ENCODE measurements at places on chromosomes 6 and 20.

DNA sequence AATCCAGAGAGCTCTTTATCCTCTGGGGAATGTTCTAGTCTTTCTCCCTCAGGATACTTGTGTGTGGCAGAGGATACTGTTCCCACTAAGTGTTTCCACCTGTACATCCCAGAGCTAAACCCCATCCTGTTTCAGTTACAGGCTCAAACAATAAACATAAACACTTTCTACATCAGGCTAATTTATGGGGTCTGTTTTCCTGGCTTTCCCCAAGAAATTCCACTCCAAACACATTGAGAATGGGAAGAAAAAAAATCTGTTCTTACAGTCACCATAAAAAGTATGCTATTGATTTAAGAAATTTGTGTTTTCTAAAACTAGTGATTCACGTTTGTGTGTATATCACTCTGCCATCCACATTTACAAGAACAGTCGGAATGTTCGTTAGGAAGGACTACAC, 293.9 kb upstream of the FOXQ1 start:
- DNase-seq = no peak

GRCh38 chr6:163772701-163773100, 358.2 kb downstream of the QKI start:
- no peak for DNase-seq

GRCh38 chr6:132934496-132934895, 120.1 kb downstream of the RPS12 start:
- no peak for DNase-seq

DNA sequence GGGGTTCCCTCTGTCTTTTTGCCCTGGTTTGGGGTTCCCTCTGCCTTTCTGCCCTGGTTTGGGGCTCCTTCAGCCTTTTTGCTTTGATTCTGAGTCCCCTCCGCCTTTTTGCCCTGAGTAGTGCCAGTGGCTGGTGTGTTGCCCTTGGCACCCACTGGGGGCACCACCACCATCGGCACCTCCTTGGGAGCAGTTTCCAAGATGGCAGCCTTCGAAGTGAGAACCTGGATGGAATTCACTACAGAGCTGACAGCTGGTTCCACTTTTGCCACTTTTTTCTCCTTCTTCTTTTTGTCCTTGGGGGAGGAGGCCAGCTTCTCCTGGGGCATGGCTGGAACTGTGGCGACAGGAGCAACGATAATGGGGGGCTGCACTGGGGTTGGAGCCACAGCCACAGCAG, 22.2 kb downstream of the RRBP1 start:
- DNase-seq = no peak

GRCh38 chr20:18908109-18908508, 94.5 kb downstream of the SCP2D1 start:
- no peak for DNase-seq

DNA sequence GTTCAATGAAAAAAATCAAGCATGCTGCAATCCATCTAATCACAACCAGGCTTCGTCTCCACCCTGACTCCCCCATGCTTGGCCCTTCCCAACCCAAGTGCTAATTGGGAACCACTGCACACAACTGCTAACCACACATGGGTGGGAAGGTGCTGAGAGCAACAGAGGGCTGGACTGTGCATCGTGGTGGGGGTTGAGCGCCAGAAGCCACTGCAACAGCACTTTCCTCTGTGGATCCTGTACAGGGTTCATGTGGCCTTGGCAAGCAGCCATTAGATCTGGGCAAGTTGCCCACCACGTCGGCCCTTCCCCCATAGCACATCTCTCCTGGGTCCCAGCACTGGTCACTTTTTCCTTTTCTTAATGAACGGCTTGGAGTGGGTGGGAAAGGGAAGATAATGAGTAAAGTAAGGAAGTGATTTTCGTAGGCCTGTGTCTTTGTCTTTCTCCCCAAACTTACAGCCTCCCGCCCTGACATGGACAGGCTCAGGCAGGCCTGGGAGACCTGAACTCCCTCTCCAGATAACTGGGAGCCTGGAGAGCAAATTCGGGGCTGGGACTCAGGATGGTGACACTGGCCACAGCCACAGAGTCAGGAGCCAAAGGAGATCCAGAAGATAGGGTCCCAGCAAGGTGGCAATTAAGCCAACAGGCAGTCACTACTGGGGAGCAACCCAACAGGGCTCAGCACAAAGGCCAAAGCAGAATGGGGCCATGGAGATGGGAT, 34.4 kb upstream of the MRPS10 start:
- peak; percentile 75 for DNase-seq

GRCh38 chr6:17703256-17703694, 3.5 kb downstream of the NUP153 start:
- DNase-seq = no peak

DNA sequence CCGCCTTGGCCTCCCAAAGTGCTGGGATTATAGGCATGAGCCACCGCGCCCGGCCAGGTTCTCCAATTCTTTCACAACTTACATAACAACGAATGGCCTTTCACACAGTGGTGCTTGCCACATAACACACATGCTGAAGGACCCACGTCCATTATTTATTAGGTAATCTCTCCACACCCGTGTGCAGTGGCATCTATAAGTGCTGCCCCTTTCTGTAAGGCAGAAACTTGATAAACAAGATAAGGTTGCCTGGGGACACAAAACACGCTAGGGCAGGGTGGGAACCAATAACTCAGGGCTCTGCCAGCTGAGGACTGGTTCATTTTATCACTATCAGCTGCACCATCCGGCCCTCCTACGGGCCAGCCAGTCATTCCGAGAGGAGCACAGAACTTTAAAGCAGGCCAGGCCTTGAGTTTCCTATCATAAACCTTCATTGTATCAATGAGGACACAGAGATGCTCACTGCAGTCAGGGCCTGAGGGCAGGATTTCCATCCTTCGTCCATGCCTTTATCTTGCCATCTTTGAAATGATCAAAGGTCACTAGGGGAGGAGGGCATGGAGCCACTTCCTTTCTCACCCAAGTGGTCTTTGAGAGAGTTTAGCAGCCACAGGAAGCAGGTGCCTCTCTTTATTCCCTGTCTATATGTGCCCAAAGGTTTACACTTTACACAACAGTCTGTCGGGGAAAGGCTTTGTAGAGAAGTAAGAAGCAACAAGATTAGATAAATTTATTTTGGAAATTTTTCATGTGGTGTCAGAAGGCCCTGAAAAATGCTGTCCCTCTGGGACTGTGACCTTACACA, 37.6 kb downstream of the GPLD1 start:
- no peak for DNase-seq

DNA sequence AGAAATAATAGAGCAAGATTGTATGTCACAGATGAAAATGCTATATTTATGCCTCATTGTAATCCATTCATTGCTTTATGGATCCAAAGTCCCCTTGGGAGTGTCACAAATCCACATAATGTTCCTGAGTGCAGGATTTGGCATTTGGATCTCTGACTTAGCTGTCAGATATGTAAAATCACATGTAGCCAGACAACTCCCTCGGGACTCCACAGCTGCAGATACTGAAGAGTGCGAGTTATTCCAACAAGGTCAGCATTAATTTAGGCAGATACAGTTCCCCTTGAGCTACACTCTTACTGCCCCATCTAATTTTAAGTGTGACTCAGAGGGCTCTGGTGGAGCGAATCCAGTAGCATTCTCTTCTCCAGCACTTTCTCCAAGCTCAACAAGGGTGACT, 433.2 kb downstream of the CD83 start:
- DNase-seq = no peak

GRCh38 chr6:68649669-68650068, 14.6 kb downstream of the ADGRB3 start:
- DNase-seq = peak; percentile 12

DNA sequence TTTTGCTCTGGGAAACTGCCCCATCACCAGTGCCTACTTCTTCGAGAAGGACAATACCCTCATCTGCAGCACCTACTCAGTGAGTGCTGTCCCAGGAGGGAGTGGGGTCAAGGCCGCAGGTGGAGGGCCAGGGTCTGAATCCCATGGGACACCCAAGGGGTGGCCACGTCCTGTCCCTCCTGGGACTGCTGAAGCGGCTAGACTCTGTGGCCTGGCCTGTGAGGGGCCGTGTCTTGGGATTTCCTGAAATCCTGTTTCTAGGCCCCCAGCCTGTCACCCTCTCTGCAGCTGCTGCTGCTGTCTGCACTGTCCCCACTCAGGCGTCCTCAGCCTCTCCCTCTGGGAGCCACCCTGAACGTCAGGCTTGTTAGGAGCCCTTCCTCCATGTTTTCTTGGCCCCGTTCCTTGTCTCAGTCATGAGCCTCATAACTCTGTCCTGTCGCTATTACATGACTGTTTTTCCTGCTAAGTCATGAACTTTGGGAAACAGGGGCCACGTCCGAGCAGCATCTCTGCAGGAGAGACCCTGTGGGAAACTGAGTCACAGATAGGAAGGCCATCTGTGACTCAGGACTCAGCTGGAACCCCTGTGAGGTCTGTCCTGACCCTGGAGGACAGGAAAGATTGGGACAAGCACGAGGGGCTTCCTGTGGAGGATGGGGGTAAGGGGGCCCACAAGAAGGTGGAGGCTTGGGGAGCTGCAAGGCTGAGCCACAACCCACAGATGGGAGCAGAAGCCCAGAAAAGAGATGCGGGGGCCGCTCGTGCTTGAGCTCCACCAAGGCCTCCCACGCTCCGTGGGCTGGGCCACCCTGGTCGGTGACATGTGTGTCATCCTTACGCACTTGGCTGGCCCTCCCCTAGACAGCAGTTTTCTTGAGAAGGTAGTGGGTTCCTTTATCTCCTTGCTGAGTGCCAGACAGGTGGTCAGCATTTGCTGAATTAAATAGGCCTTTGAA, 49.9 kb downstream of the EFCAB8 start:
- no peak for DNase-seq

- no peak for DNase-seq
Observed at GRCh38 chr6:130431346-130431852, 65.6 kb downstream of the TMEM200A start.

GRCh38 chr6:43774776-43775534, 4.9 kb downstream of the VEGFA start:
- peak; percentile 18 for DNase-seq

- DNase-seq = peak; percentile 45
Observed at GRCh38 chr20:25389401-25389857, 1.2 kb downstream of the ABHD12 start.

GRCh38 chr6:3355011-3355357, 96.2 kb downstream of the PSMG4 start:
- DNase-seq = no peak

DNA sequence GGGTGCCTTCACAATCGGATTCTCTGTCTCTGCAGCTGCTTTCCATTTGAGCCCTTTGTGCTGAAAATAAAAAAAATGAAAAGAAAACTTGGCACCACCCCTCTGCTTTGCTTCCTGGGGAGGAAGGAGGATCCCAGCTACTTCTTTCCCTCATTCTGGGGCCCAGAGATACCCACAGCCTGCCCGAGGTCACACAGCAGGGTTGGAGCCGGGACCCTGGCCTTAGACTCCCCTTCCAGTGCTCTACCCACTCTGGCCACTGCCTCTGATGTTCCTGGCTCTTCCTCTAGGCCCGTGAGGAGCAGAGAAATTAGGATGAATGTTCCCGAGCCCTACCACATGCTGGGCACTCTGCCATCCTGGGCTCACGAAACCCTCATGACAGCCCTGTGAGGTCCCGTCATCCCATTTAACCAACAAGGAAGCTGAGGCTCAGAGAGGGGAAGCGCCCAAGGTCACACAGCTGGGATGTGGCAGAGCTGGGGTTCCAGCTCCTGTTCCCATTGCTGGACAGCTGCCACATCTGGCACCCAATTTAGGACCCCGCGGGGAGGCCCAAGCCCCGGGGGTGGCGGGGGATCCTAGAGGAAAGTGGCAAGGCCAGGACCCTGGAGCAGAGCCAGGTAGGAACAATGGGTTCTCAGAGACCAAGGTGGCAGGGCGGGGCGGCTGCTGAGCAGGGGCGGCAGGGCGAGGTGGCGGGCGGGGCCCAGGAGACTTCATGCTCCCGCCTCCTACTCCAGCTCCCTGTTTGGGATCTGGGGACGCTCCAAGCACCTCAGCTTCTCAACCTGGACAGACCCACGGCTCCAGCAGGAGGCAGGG, 76.6 kb downstream of the CEBPB start:
- no peak for DNase-seq

GRCh38 chr6:170037541-170038250, 253.2 kb downstream of the DLL1 start:
- no peak for DNase-seq

- DNase-seq = no peak
Observed at GRCh38 chr20:60026010-60026409, 67.8 kb downstream of the CDH26 start.
